ENCODE measurements at places on chromosomes 1 and 21.
A peak's percentile ranks its signal among the peaks of the same experiment; 100 is the strongest.

- DNase-seq, result no peak
Observed at GRCh38 chr1:243465081-243465480, 209.2 kb downstream of the SDCCAG8 start.

DNA sequence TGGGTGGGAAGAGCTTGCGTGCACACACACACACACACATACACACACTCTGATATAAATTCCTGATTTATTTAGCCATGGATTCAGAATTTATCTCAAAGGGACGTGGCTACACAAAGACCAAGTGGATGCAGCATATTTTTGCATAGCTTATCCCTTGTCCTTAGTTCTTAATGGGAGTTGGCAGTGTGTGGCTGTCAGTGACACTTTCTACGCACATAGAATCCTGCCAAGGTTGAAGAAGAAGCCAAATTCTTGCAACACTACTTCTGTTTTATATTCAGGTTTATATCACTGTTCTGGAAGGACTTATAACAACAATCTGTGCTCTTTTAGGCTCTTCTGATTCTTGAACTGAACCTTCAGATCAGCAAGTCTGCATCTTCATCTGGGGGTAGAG is 292.7 kb downstream of the CAMTA1 start:
- no peak for DNase-seq

DNA sequence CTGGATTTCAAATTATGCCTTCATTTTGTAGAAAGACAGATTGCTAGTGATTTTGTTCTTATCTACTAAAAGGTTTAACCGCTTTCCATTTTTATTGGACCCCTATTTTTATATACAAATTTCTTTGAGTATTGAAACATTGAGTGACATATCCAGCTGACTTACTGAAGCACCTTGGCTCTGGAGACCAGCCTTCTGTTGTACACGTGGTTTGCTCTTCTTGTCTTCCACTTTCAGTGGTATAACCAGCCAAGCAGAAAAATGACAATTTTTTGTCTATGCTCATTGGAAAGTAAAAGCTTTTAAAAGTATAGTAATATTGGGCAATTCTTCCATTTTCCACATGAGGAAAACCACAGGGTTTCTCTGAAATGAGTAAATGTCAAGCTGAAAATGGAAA is 4.4 kb downstream of the F13B start:
- peak; percentile 4 for DNase-seq

GRCh38 chr1:46077644-46078043 is 54.8 kb downstream of the PIK3R3 start:
- DNase-seq, result no peak

DNA sequence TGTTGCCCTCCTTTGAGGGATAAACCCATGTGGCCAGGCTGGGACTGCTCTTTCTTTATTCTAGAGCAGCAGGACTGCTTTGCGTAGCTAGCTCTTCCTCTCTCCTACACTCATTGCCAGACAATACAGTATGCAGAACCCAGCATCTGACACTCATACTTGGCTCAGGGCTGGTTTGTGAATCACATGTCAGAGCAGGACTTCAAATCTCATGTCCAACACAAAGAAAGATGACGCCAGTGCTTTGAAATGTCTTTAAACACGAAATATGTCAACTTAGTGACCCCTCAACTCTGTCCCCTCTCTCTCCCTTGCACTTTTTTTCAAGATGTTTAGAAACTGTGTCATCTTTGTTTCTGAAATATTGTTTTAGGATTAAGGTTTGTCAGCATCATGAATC is 135.0 kb downstream of the TGFB2 start:
- DNase-seq, result no peak

DNA sequence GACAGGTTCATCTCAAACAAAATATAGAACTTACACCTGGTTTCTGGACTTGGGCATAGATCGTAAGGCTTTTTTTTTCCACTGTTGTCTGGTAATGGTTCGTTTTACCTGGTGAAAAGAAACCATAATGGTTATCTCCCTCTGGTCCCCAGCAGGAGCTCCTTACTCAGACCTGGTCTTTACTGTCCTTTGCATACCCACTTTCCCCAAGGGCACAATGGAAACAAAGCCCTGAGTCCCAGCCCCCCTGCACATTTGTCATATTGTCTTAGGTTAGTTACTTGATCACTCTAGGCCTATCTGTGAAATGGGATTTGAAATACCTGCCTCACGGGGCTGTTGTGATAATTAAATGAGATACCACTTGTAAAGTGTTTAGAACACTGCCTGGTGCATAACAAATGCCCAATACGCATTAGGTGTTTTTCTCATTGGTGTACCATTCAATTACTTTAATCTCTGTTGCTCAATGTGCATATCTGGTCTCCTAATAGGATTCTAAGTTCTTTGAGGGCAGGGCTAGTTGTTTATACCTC is 27.0 kb downstream of the SLAMF1 start:
- no peak for DNase-seq

- no peak for DNase-seq
Observed at GRCh38 chr1:198018529-198018928, 101.4 kb downstream of the LHX9 start.

- DNase-seq, result no peak
Observed at GRCh38 chr1:14160781-14161180, 437.7 kb upstream of the KAZN start.

DNA sequence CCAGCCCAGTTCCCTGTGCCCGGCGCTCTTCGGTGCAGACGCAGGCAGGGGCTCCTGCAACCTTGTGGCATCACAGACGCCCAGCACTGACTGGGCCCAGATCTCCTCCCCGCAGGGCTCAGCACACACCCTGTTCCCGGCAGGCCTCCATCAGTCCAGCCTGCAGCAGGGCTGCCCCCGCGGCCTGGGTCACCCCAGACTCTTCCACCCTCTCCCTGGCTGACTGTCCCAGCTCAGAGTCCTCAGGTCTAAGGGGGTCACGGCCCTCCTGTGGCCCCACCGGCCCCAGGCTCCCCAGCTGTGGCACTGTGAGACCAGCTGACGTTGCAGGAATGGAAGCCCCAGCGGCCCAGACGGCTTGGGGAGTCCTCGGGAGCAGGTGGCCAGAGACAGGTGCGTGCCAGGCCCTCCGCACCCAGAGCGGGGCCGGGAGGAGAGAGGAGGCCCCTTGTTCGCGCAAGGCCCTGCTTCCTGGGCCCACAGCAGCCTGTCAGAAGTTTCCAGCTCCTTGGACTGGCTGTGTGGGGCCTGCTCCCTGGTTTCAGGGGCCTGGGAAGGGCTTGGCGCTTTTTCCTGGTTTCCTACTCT is 4.2 kb downstream of the B3GALT6 start:
- no peak for DNase-seq

GRCh38 chr1:167439301-167439988 is 78.9 kb downstream of the CD247 start:
- peak; percentile 63 for DNase-seq

- DNase-seq, result no peak
Observed at GRCh38 chr1:186564582-186564981, 103.7 kb upstream of the PDC start.

GRCh38 chr1:16122350-16122881 is 33.5 kb downstream of the EPHA2 start:
- DNase-seq, result no peak

DNA sequence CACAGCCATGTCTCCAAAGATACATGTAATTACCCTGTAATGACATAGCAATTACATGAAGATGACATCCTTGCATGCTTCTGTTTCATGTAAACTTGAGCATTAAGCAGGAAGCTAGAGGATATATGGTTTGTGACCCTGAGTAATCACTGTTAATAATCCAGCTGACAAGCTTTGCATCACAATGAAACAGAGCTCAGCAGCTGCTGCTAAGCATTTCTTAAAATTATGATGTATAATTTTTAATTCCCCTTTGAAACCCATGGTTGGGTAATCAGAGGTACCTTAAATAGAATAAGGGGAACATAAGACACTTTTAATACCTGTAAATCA is 293.5 kb downstream of the NTNG1 start:
- no peak for DNase-seq

GRCh38 chr1:229769006-229769405 is 143.0 kb downstream of the URB2 start:
- no peak for DNase-seq

DNA sequence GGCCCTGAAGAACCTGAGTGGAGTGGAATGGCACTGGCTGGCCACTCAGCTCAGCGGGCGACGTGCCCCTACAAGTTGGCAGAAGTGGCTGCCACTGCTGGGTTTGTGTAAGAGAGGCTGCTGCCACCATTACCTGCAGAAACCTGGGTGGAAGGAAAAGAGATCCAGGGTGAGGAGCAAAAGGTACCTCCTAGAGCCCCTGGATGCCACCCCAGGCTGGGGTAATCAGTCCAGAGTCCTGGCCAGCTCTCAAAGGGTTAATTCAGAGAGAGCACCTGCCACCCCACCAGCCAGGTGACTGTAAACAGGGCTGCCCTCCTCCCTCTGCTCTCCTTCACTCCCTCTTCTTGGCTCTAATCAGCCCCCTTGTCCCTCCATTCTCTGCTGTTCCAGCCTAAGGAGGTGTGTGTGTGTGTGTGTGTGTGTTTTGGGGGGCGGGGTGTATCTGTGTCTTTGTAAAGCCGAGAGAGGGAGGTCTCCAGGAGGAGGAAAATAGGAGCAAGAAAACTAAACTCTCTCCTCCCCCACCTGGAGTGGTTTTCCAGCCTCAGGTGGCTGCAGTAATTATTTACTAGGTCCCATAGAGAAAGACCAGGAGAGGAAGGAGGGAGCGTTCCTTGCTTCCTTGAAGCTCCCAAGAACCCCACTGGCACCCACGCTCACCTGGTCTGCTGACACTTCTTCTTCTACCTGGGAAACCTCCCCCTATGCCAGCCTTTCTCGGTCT is 12.6 kb downstream of the TRIM46 start:
- no peak for DNase-seq

GRCh38 chr21:36506482-36506881 is 26.6 kb upstream of the CLDN14 start:
- no peak for DNase-seq

DNA sequence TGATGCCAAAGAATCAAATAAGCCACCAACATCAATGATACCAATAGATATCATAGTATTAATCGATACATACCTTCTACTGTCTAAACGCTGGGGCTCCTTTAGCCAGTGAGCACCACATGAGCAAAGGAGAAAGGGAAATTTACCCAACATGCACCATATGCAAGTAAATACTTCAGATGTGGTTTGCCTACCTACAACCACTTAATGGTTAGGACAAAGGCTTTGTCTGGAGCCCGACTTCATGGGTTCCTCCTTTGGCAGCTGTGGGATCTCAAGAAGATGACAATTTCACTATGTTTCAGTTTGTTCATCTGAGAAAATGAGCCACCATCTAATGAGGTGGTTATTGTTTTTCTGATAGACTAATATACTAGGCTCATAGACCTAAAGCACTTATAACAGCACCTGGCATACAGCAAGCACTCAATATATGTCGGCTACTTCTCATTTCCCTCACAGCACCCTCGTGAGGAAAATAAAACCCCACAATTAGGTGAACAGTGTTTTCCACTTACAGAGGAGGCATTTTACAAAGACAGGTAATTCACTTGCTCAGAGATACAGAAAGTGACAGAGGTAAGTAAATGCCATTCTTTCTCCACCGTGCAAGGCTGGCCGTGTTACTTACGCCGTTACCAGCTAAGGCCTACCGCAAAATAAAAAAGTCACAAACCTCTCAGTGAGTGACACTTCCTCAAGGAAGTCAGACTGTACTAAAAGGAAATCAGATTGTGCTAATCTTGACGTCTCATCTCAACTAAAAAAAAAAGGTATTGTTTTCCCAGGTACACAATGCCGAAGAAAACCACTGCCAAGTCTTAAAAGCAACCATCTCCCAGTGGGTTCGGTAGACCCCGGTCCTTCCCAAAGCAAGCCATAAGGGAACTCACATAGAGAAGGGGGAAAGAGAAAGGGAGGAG is 1.6 kb downstream of the TTC13 start:
- DNase-seq, result no peak

GRCh38 chr1:23772049-23772853 is 6.0 kb upstream of the PITHD1 start:
- DNase-seq, result peak; percentile 75

GRCh38 chr1:151585622-151586021 is 26.2 kb upstream of the SNX27 start:
- no peak for DNase-seq

DNA sequence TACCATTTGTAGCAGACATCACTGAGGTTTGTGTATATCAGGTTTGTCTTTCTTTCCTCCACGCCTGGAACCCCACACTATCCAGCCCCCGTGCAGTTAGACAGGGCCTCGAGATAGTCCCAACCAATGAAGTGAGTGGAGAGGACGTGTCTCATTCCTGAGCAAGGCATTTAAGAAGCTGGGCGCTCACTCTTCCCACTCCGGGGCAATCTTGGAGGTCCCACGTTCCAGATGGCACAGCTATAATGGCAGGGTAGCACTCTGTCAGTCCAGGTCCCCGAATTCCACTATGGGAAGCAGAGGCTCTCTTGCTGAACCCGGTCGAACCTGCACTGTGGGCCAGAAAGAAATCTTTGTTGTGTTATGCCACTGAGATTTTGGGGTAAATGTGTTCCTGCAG is 57.3 kb upstream of the CSF3R start:
- no peak for DNase-seq

- DNase-seq, result no peak
Observed at GRCh38 chr1:119720866-119721440, 9.2 kb downstream of the PHGDH start.

DNA sequence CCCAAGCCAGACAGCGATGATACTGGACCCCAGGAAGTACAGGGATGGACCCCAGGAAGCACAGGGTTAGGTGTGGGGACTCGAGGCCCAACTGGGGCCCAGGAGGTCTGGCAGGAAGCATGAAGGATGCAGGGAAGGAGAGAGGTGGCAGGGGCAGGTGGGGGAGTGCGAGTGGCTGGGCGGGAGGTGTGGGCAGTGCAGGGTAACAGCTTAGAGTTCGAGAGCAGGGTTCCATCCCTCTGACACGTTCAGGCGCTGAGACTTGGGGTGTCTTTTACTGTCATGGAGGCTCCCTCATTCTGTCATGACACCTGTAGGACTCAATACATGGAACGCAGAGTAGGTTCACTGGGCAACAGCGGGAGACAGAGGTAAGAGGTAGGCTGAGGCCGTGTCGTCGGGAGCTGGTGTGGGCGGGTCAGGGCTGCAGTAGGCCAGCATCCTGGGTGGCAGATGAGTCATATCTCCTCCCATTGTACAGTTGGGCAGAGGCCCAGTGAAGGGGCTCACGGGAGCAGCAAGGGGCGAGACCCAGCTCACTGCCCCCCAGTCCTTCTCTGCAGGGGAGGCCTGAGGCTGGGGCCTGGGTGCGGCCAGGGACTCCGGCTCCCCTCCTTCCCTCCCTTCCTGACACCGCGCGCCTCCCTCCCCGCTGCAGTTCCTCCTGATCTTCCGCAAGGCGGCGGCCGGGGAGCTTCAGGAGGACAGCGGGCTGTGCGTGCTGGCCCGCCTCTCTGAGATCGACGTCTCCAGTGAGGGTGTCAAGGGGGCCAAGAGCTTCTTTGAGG is 11.6 kb upstream of the CTRC start:
- DNase-seq, result no peak

- no peak for DNase-seq
Observed at GRCh38 chr1:229452956-229453801, 19.3 kb upstream of the ACTA1 start.

- no peak for DNase-seq
Observed at GRCh38 chr21:30714456-30714855, 4.1 kb downstream of the KRTAP21-3 start.

GRCh38 chr1:86826856-86827255 is 87.1 kb downstream of the SELENOF start:
- DNase-seq, result no peak
